Cardiac muscle cell (in vitro differentiated cells and primary cell): ENCODE measurements at places on chromosomes 5 and 9. TPM values are rescaled to one million over a fixed set of nuclear protein-coding genes. Genes with fewer than 3 reads are reported as not detected.

The SLC6A7 gene
- not detected in 2 replicates for total RNA-seq

The CDH18 gene
- 0.21 and 0.28 TPM in 2 replicates for total RNA-seq

The GOLGA1 gene
- 16.2 and 21.1 TPM in 2 replicates for total RNA-seq

The C9orf153 gene
- 0.74 and 1.0 TPM in 2 replicates for total RNA-seq

DNA sequence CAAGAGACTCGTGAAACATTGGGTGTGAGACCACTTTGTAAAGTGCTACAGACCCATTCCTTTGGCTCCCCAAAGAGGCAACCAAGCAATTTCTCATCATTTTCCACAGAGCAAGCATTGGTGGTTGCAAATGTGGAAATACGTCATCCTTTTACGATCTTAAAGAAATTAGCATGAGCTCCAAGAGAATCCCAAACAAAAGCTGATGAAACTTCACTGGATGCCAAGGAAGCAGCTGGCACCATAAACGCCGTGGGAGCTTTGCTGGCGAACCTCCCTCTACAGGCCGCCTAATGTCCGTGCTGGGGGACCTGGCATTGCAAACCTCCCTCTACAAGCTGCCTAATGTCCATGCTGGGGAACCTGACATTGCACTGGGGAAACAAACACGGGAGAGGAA is 432.4 kb downstream of the ACTL7B start:
- no peak overlapping the region for H3K4me3 ChIP-seq
- H3K36me3 ChIP-seq = no peaks in the 10 kb centered on the region
- H3K27ac ChIP-seq = no peak overlapping the region
- H3K4me1 ChIP-seq = no peaks in the 10 kb centered on the region

- H3K27me3 ChIP-seq = no peaks in the 10 kb centered on the region
- peaks cover 11% of the 10 kb centered on the region for H3K36me3 ChIP-seq
- H3K4me3 ChIP-seq = no peak overlapping the region
- no peak for DNase-seq
Measured at GRCh38 chr9:2657427-2657826, 35.8 kb downstream of the VLDLR start.

The SH3RF2 gene
- total RNA-seq = 27.9 and 43.1 TPM in 2 replicates

DNA sequence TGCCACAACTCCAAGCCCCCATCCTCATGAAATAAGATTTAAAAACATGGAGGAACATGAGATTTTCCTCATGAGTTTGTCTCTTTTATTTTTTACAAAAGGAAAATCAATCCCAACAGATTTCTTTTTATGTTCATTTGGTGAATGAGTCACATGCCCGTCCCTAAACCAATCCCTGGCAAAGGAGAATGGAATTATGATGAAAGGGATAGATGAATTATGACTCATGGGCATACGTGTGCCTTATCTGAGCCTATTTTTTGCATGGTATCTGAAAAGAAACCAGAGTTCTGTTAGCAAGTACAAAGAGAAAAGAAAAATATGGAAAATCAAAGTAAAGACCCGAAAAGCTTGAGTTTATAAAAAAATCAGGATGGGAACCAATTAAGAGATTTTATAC is 267.5 kb upstream of the TMEM161B start:
- H3K27me3 ChIP-seq = peaks cover 3% of the 10 kb centered on the region
- H3K36me3 ChIP-seq = no peaks in the 10 kb centered on the region
- no peaks in the 10 kb centered on the region for H3K4me1 ChIP-seq
- no peak for DNase-seq

DNA sequence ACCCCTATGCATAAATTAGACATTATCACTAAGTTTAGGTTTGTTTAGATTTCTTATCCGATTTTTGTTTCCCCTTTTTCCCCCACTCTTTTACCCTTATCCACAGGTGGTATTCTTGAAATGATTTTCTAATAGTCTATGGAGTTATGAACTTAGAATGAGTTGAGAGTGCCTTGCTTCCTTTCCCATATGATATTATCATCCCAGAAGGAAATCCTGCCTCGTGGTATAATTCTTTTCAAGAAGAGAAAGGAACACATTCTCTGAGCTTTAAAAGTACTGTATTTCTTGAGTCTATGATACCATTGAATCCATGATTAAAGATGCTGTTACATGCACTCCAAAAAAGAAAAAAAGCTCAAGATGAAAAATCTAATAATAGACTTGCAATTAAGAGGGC is 76.9 kb upstream of the ADAMTSL1 start:
- H3K36me3 ChIP-seq = no peaks in the 10 kb centered on the region
- no peak overlapping the region for H3K27ac ChIP-seq
- H3K27me3 ChIP-seq = no peaks in the 10 kb centered on the region
- no peak overlapping the region for H3K4me3 ChIP-seq
- DNase-seq = no peak

DNA sequence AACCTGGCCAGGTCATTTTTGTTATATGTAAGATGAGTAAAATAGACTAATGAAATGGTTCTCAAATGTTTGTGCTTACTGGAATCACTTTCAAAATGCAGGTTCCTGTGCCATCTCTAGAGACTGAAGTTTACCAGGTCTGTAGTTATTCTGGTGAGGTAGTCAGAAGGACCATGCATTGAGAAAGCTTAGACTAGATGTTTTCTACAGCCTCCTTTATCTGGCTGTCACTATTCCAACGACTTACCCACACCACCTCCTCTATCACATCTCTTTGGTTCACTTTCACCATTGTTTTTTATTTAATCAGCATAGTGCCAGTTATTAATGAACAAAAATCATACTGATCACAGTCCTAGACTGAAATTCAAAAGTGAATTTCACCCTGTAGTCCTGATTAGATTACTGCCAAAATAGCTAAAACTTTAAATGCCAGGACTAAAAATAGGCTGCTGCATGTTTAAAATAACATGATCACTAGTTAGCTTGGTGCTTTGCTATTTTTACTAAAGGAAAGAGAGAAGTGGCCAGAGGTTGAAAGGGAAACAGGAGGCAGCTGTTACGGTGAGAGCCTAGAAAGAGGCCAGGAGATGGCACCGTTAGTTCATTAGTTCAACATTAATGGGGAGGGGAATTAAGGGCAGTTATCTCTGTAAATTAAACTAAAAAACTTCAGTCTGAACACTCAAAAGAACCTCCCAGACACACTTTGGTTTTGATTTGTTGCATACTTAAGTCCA is 13.9 kb upstream of the FNIP1 start:
- peaks cover 10% of the 10 kb centered on the region for H3K4me1 ChIP-seq

The NCS1 gene
- 55.6 and 55.7 TPM in 2 replicates for total RNA-seq

- no peak overlapping the region for H3K27ac ChIP-seq
- peaks cover 15% of the 10 kb centered on the region for H3K27me3 ChIP-seq
- no peak overlapping the region for H3K4me3 ChIP-seq
- H3K4me1 ChIP-seq = no peaks in the 10 kb centered on the region
Measured at GRCh38 chr5:14588145-14588544, 6.6 kb downstream of the OTULINL start.

DNA sequence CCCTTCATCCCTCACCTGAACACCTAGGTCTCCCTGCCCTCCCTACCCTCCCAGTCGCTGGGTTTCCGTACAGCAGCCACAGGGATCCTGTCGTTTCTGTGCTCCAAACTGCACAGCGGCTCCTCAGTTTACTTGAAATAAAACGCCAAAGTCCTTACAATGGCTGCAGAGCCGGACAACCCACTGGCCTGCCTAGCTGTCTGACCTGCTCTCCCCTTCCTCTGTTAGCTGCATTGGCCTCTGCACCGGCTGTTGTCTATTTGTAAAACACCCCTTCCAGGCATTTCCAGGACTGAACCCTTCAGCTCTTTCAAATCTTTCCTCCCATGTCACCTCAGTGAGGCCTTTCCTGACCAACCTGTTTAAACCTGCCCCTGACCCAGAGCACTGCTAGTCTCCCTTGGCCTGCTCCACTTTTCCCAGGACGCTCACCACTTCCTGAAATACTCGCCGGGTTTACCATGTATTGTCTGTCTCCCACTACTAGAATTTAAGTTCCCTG is 9.1 kb upstream of the MGAT1 start:
- H3K36me3 ChIP-seq = no peaks in the 10 kb centered on the region
- no peaks in the 10 kb centered on the region for H3K27me3 ChIP-seq
- H3K4me3 ChIP-seq = no peak overlapping the region
- peak overlapping the region; percentile 97 for H3K27ac ChIP-seq
- DNase-seq = no peak

DNA sequence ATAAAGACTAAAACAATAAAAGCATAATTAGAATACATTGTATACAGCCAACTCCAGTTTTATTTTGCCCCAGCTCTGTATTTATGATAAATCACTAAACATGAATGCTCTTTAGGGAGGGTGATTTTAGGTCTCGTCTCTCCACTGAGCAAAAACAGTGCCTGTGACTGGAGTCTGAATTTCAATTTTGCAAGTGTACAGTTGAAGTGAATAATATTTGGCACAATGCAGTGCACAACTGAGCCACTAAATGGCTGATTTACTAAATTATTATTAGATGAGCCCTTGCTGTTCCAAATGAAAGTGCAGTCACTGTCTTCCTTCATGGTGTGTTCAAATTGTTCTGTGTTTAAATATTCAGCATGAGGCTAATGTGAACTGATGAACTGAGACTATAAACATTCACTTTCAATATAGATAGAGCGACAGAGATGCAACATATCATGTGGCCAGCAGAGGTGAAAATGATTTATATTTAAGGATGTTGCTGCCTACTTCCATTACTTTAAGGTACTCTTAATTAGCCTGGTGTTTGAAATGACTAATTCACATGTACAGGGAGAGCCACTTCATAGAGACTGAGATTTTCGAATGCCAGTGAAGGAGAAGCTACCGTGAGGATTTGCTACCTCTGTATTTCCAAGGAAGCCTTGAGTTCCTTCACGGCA is 375.1 kb downstream of the EBF1 start:
- no peaks in the 10 kb centered on the region for H3K36me3 ChIP-seq
- no peak overlapping the region for H3K4me3 ChIP-seq

The EIF4E1B gene
- total RNA-seq = not detected in 2 replicates

The PCDHB12 gene
- total RNA-seq = 9.5 and 17.7 TPM in 2 replicates

The SPATA6L gene
- total RNA-seq = 0.46 and 0.63 TPM in 2 replicates

DNA sequence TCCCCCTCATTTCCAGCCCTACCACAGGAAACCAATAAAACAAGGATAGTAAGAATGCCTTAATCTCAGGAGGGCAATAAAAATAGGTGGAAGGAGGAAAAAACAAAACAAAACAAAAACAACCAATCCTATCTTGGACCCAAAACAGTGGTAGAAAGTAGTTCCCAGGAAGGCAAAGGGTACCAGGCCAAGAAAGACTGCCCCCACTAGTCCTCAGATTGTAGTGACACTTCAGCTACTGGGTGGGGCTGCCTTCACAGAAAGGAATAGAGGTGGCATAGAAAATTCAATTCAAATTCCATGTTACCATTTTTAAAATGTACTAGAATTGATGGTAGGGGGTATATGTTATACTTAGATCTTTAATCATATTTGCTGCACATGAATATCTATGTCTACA is 59.3 kb downstream of the DPYSL3 start:
- no peaks in the 10 kb centered on the region for H3K27me3 ChIP-seq
- H3K4me1 ChIP-seq = peaks cover 39% of the 10 kb centered on the region
- no peak for DNase-seq
- no peak overlapping the region for H3K4me3 ChIP-seq
- no peak overlapping the region for H3K27ac ChIP-seq
- H3K36me3 ChIP-seq = no peaks in the 10 kb centered on the region

DNA sequence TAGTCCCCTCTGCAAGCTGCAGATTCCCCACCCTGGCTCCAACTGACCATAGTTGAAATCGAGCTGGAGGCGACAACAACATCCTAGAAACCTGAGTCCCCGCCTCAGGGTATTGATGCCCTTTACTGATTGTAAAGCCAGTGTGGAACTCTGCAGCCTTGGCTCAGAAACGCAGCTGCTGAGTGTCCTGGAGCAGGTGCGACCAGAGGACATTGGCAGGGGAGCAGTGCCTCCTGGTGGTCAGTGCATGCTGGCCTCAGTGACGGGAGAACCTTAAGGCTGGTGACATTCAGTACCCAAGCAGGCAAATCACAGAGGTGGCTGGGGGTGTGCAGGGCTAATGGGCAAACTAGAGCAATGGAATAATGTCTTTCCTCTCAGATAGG is 20.4 kb upstream of the ZNF354B start:
- no peak overlapping the region for H3K4me3 ChIP-seq
- no peaks in the 10 kb centered on the region for H3K36me3 ChIP-seq
- no peak overlapping the region for H3K27ac ChIP-seq
- H3K27me3 ChIP-seq = no peaks in the 10 kb centered on the region
- H3K4me1 ChIP-seq = no peaks in the 10 kb centered on the region
